ENCODE measurements at places on chromosomes 2 and 18.

- no peak for DNase-seq
Observed at GRCh38 chr2:216713691-216714336, 18.5 kb upstream of the IGFBP5 start.

GRCh38 chr2:45121236-45121927 lies 112.1 kb upstream of the SIX2 start:
- no peak for DNase-seq

- DNase-seq = no peak
Observed at GRCh38 chr18:5840025-5840424, 55.3 kb downstream of the TMEM200C start.

DNA sequence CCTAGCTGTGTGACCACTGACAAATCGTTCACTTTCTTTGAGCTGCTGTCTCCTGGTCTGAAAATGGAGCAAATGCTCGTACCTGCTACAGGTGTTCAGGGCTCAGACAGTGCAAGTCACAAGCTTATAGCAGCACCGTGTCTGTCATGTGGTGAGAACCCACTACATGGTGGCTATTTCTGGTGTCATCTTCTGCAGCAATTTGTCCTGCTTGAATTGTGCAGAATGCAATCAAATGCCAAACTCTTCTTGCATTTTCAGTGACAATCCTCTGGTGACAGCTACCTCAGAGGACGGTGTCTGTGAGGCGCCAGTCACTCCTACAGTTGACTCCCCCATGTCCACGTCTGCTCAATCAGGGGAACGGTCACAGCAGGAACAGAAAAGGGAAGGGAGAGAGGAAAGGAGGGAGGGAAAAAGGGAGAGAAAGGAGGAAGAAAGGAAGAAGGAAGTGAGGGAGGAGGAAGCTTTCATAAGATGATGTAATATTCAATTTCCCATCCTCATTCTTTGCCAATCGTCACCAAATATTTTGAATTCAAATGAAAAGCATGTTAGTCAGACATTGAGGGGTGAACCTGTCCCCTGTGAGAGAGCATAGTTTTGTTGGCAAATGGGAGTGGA lies 122.2 kb downstream of the BCL2 start:
- DNase-seq = no peak

- no peak for DNase-seq
Observed at GRCh38 chr2:236905976-236906375, 179.7 kb upstream of the COPS8 start.

- DNase-seq = no peak
Observed at GRCh38 chr2:69169655-69170389, 156.8 kb downstream of the ANTXR1 start.

GRCh38 chr2:165969227-165969626 lies 15.7 kb upstream of the TTC21B start:
- DNase-seq = no peak

- DNase-seq = no peak
Observed at GRCh38 chr2:162063899-162064298, 10.1 kb downstream of the DPP4 start.

DNA sequence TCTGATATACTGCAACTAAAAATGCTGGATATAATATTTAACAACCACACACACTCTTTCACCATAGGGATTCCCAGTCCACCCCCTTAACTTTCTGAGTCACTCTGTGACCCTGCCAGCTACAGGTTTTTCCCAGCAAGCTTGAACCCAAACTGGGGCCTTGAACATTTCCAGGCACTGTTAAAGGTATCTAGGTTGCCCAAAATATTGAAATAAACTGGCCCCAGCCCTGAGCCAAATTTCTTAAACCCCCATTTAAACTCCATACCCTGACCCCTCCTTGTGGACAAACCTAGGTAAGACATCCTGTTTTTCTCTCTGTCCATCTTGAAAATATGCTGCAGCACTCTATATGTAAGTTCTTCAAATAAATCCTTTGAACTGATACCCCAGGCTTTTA lies 19.7 kb upstream of the DCTN1 start:
- peak; percentile 50 for DNase-seq

GRCh38 chr2:64601785-64602391 lies 51.8 kb downstream of the SERTAD2 start:
- DNase-seq = no peak

DNA sequence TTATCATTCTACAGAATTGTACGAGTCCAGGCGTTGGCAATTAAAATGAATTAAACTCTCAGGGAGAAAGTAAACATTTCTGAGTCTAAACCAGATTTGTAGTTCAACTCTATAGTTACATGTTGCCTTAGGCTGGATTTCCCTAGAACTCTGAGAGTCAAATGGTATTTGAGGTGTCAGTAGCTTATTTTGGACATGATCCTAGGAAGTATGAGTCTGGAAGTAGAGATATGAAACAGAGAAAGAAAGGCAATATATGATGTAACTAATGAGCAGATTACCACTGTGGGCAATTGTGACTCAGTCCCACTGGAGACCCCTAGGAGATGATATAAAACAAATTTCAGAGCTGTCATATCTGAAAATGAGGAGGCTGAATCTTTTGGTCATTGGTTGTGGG lies 199.1 kb upstream of the UBE2E3 start:
- DNase-seq = no peak

- DNase-seq = no peak
Observed at GRCh38 chr2:37769551-37769950, 98.1 kb upstream of the CDC42EP3 start.

DNA sequence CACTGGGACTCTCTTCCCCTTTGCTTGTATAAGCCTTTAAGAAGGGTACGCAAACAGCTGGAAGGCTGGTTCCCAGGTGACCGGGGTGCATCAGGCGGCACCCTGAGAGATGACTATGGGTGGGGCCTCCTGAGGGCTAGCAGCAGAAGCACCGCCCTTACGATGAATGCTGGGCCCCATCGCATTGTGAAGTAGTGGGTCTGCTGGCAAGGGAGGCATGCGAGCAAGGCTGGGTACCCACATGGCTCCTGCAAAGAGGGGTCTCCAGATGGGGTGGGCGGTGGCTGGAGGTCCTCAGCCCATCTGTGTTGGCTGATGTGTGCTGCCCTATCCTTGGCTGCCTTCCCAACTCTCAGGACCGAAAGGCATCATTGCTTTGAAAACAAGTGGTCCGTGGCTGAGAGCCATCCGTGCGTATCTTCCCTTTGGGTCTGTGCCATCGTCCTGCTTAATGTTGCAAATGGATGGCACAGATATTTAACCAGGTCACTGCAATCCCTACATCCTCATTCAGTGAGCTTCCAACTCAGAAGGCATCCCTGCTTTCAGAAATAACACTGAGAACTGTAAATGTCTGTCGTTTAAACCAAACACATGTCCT lies 83.5 kb upstream of the GPC1 start:
- DNase-seq = no peak

GRCh38 chr2:182949572-182950189 lies 83.2 kb upstream of the FRZB start:
- no peak for DNase-seq

GRCh38 chr2:68931149-68931711 lies 21.5 kb downstream of the GKN2 start:
- no peak for DNase-seq

Measured in iPS-NIHi11 (cell line).